ENCODE measurements at places on chromosomes 2 and 18. TPM values are rescaled to one million over a fixed set of nuclear protein-coding genes. Genes with fewer than 3 reads are reported as not detected.
A peak's percentile ranks its signal among the peaks of the same experiment; 100 is the strongest.

DNA sequence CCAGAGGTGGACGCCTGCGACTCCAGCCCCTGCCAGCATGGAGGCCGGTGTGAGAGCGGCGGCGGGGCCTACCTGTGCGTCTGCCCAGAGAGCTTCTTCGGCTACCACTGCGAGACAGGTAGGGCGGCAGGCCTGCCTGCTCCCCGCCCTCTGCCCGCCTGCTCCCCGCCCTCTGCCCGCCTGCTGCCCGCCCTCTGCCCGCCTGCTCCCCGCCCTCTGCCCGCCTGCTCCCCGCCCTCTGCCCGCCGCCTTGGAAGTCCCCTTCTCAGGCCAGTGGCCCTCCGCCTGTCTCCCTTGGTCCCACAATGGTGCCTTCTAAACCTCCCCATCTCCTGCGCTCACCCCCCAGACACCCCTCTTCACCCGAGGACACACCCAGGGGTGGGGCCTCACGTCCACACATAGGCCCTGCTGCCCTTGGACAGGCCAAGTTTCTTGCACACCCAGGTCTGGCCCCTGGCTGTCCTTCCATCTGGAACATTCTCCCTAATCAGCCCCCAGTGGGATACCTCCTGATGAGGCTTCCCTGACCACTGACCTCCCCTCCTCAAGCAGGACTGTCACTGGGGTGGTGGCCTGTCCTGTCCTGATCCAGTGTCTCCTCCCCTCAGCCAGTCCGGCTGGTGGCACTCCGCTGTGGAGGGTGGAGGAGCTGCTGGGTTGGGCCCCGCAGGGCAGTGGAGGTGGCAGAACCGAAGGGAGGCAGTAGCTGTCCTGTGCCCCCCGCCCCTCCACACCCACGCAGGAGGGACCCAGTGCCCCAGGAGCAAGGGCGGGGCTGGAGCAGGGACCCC, 37.9 kb downstream of the MTERF4 start:
- peak overlapping the region; percentile 58 for H3K27ac ChIP-seq
- H3K27me3 ChIP-seq, result no peaks in the 10 kb centered on the region
- peaks cover 18% of the 10 kb centered on the region for H3K4me1 ChIP-seq
- H3K4me3 ChIP-seq, result no peak overlapping the region

DNA sequence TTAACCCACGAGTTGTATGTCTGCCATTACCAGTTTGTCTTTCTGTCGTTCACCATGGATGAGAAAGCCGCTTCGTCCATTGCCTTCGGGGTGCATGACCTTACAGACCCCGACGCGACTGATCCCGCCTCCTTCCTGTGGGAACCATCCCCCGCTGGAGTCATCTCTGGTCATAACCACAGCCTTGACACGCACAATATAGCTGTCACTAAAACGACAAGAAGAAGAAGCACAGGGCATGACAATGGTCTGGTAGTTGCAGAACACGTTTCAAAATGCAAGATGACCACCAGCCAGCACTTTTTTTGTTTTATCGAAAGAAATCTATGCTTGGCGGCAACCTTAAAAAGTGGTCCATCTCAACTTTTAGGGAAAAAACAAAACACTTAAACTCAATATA, 87.7 kb downstream of the SPRED2 start:
- H3K27ac ChIP-seq, result no peak overlapping the region
- no peaks in the 10 kb centered on the region for H3K27me3 ChIP-seq
- H3K4me3 ChIP-seq, result no peak overlapping the region
- no peak for DNase-seq
- no peaks in the 10 kb centered on the region for H3K36me3 ChIP-seq

GRCh38 chr2:39875182-39875913, 96.3 kb upstream of the THUMPD2 start:
- no peak overlapping the region for H3K27ac ChIP-seq
- H3K4me3 ChIP-seq, result no peak overlapping the region
- no peaks in the 10 kb centered on the region for H3K27me3 ChIP-seq

- no peak overlapping the region for H3K4me3 ChIP-seq
- peaks cover 14% of the 10 kb centered on the region for H3K4me1 ChIP-seq
- no peaks in the 10 kb centered on the region for H3K36me3 ChIP-seq
Measured at GRCh38 chr2:96783388-96783787, 22.7 kb downstream of the CNNM4 start.

- H3K27me3 ChIP-seq, result no peaks in the 10 kb centered on the region
- no peaks in the 10 kb centered on the region for H3K4me1 ChIP-seq
- no peak for DNase-seq
- no peak overlapping the region for H3K27ac ChIP-seq
Measured at GRCh38 chr18:40553029-40553428, 1402.0 kb upstream of the PIK3C3 start.

DNA sequence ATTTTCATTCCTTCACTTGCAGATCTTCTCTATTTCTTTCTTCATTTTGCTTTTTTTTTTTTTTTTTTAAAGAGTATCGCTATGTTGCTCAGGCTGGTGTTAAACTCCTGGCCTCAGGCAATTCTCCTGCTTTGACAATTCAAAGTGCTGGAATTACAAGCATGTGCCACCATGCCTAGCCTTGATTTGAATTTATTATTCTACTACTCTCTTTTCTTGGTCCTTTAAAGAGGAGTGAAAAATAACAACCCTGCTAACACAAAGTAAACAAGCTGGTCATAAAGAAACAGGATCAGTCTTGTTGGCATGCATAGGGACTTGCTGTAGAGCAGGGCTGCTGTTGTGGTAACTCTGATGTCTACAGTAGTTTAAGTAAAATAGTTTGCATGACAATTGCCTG, 1615.3 kb upstream of the ZEB2 start:
- H3K4me3 ChIP-seq, result no peak overlapping the region
- H3K4me1 ChIP-seq, result no peaks in the 10 kb centered on the region
- no peaks in the 10 kb centered on the region for H3K27me3 ChIP-seq

GRCh38 chr18:44838971-44839666, 158.4 kb downstream of the SETBP1 start:
- H3K36me3 ChIP-seq, result no peaks in the 10 kb centered on the region
- DNase-seq, result peak; percentile 53
- no peak overlapping the region for H3K4me3 ChIP-seq
- no peaks in the 10 kb centered on the region for H3K27me3 ChIP-seq
- no peak overlapping the region for H3K27ac ChIP-seq

GRCh38 chr2:209682646-209683045, 89.0 kb upstream of the UNC80 start:
- H3K27me3 ChIP-seq, result no peaks in the 10 kb centered on the region
- no peaks in the 10 kb centered on the region for H3K4me1 ChIP-seq
- H3K36me3 ChIP-seq, result no peaks in the 10 kb centered on the region
- DNase-seq, result no peak
- H3K27ac ChIP-seq, result no peak overlapping the region

The LIPT1 gene
- total RNA-seq, result 2.1 TPM

DNA sequence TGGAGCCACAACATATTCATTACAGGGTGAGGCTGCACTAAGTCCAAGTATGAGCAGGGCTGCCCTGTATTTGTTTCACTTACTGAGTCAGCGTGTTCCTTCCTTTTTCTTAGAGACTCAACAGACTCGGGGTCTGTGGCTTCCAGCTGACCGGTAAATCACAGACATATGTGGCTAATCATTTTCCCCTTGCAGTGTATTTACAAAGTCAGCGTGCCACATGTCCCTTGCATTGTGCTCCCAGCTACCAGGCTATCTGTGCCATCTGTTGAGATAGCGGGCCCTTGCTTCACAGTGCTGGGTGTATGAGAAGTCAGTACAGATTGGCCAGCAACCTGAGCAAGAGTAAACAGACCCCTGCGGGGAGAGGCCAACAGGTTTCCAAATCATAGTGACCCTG, 254.3 kb downstream of the LRRTM1 start:
- H3K4me1 ChIP-seq, result no peaks in the 10 kb centered on the region
- DNase-seq, result no peak
- no peak overlapping the region for H3K27ac ChIP-seq

- peaks cover 13% of the 10 kb centered on the region for H3K4me1 ChIP-seq
- H3K4me3 ChIP-seq, result no peak overlapping the region
- peak; percentile 84 for DNase-seq
- H3K36me3 ChIP-seq, result no peaks in the 10 kb centered on the region
- H3K27me3 ChIP-seq, result no peaks in the 10 kb centered on the region
- peak overlapping the region; percentile 98 for H3K27ac ChIP-seq
Measured at GRCh38 chr18:9673296-9674251, 34.5 kb upstream of the RAB31 start.

GRCh38 chr2:3483227-3483985, 35.9 kb downstream of the ADI1 start:
- H3K4me1 ChIP-seq, result peaks cover 14% of the 10 kb centered on the region
- H3K4me3 ChIP-seq, result no peak overlapping the region
- no peaks in the 10 kb centered on the region for H3K36me3 ChIP-seq
- peak; percentile 54 for DNase-seq

The CFAP221 gene
- 12.2 TPM for total RNA-seq

The OSR1 gene
- total RNA-seq, result 5.3 TPM

- H3K4me3 ChIP-seq, result no peak overlapping the region
- no peak overlapping the region for H3K27ac ChIP-seq
- H3K4me1 ChIP-seq, result no peaks in the 10 kb centered on the region
Measured at GRCh38 chr2:28209261-28209691, 183.4 kb upstream of the FOSL2 start.

The SMAD7 gene
- total RNA-seq, result 23.3 TPM

DNA sequence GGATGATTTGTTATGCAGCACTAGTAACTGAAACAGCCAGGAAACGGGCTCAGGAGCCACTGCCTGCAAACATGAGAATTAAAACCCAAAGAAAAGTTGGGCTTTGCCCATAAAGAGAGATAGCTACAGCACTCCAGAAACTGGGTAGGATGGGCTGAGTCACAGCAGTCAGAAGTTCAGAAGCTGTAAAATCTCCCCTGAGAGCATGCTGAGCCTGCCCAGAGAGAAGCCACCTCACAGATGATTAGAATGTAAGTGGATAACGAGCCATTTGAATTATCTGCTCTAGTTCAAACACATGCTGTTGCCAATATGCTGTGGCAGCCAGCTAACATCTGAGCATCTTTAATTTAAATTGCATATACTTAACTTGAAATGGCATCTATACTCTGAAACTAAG, 388.1 kb upstream of the ACVR2A start:
- no peak for DNase-seq
- H3K4me1 ChIP-seq, result no peaks in the 10 kb centered on the region
- H3K36me3 ChIP-seq, result no peaks in the 10 kb centered on the region
- H3K27me3 ChIP-seq, result no peaks in the 10 kb centered on the region
- H3K27ac ChIP-seq, result no peak overlapping the region
- no peak overlapping the region for H3K4me3 ChIP-seq

DNA sequence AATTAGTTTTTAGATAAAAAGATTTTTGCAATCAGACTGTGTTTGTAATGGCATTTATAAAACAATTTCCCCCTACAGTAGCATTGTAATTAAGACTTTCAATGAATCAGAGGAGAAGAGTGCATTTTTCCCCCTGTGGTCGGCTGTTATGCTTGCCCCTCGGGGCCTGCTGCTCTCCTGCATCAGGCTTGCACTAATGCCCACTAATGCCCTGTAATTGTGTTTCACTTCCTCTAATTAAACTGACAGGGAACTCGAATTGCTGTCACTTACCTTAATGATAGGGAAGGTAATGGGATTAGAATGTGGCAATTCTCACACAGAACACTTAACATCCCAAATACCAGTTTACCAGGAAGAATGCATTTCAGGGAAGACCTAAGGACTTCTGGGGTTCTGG, 61.2 kb upstream of the LRRTM1 start:
- H3K4me3 ChIP-seq, result no peak overlapping the region
- H3K27ac ChIP-seq, result no peak overlapping the region
- no peaks in the 10 kb centered on the region for H3K27me3 ChIP-seq

GRCh38 chr18:48751727-48752468, 198.9 kb downstream of the SMAD7 start:
- H3K36me3 ChIP-seq, result no peaks in the 10 kb centered on the region
- H3K4me1 ChIP-seq, result no peaks in the 10 kb centered on the region
- no peak overlapping the region for H3K27ac ChIP-seq
- no peaks in the 10 kb centered on the region for H3K27me3 ChIP-seq
- no peak for DNase-seq

GRCh38 chr2:98606431-98606830, 1.9 kb downstream of the COA5 start:
- no peak for DNase-seq
- no peak overlapping the region for H3K27ac ChIP-seq
- peaks cover 3% of the 10 kb centered on the region for H3K36me3 ChIP-seq
- H3K4me3 ChIP-seq, result no peak overlapping the region
- peaks cover 38% of the 10 kb centered on the region for H3K4me1 ChIP-seq
- H3K27me3 ChIP-seq, result no peaks in the 10 kb centered on the region

The ORMDL1 gene
- 68.9 TPM for total RNA-seq

The PSMA8 gene
- not detected for total RNA-seq

- H3K4me1 ChIP-seq, result no peaks in the 10 kb centered on the region
- no peaks in the 10 kb centered on the region for H3K27me3 ChIP-seq
- no peaks in the 10 kb centered on the region for H3K36me3 ChIP-seq
- H3K27ac ChIP-seq, result no peak overlapping the region
- no peak overlapping the region for H3K4me3 ChIP-seq
- DNase-seq, result no peak
Measured at GRCh38 chr2:18096836-18097405, 218.5 kb downstream of the KCNS3 start.

- peak; percentile 19 for DNase-seq
- H3K36me3 ChIP-seq, result no peaks in the 10 kb centered on the region
- no peaks in the 10 kb centered on the region for H3K27me3 ChIP-seq
- no peak overlapping the region for H3K27ac ChIP-seq
- H3K4me3 ChIP-seq, result no peak overlapping the region
Measured at GRCh38 chr2:206392118-206392517, 51.2 kb upstream of the ADAM23 start.

The SCN1A gene
- not detected for total RNA-seq
